ENCODE measurements at places on chromosomes 5 and 9.

DNA sequence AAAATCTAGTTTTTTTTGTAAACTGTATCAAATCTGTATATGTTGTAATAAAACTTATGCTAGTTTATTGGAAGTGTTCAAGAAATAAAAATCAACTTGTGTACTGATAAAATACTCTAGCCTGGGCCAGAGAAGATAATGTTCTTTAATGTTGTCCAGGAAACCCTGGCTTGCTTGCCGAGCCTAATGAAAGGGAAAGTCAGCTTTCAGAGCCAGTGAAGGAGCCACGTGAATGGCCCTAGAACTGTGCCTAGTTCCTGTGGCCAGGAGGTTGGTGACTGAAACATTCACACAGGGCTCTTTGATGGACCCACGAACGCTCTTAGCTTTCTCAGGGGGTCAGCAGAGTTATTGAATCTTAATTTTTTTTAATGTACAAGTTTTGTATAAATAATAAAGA lies 24.3 kb downstream of the HMGCR start:
- no peak for DNase-seq

- DNase-seq: no peak
Measured at GRCh38 chr9:21070171-21070571, 7.6 kb downstream of the IFNB1 start.

- no peak for DNase-seq
Measured at GRCh38 chr9:33524306-33524947, 376 bp downstream of the ANKRD18B start.

GRCh38 chr5:163496286-163496685 lies 9.1 kb upstream of the MAT2B start:
- no peak for DNase-seq

- DNase-seq: no peak
Measured at GRCh38 chr5:94345257-94345656, 273.1 kb downstream of the KIAA0825 start.

GRCh38 chr5:59161221-59162105 lies 578.6 kb downstream of the RAB3C start:
- DNase-seq: no peak

DNA sequence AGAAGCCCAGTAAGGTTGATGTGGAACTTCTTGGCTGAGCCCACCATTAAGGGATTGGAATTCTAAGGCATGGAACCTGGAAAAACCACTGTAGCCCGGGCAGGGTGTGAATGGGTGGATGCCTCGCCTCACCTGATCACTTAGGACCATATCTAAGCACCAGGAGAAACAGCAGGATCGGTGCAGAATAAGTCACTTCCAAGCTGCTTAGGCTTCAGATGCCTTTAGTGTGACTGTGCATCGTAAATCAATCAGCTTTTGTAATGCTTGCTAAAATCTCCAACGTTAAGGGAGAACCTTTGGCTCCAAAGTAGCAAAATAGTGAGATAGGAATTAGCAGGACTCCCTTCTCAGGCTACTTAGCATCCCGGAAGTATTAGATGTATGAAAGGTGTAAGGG lies 103.9 kb upstream of the MEGF10 start:
- DNase-seq: no peak

- no peak for DNase-seq
Measured at GRCh38 chr5:180126716-180127681, 55.4 kb upstream of the RNF130 start.

- DNase-seq: no peak
Measured at GRCh38 chr9:86839522-86839921, 107.8 kb downstream of the GAS1 start.

- no peak for DNase-seq
Measured at GRCh38 chr9:101362450-101362849, 22.4 kb downstream of the BAAT start.

DNA sequence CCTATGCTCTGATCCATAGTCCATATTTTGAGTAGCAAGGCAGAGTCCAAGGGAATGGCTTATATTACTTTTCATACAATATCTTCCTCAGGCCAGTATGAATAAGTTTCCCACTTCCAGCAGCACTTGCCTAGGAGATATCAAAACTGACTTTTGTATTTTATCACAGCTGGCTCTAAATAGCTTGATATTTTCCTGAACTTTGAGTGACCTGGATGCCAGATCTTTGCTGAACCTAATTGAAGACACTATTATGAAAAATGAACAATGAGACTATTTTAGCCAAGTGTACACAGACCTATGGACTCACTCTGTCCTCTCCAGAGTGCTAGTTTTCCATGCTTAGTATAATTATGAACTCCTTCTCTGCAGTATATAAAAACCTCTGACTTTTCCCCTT lies 475.6 kb upstream of the PTGER4 start:
- DNase-seq: no peak

DNA sequence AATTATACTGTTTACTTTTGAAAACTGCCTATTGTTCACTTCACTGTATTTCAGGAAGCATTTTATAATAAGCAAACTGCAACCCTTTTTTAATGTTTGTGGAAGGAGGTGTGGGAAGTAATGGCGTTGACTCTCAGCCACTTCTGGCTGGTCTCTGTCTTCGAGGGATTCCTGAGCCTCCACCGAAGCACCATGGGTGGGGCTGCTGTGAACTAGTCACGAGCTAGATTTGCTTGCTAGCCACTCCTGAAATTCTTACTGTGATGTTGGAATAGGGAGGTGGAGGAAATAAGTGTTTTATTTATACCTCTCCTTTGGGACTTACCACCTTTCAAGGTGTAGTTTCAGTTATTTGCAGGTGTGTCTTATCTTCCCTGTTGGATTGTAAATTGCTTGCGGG lies 26.8 kb downstream of the PIP5K1B start:
- DNase-seq: no peak

GRCh38 chr9:35593581-35593980 lies 11.5 kb upstream of the TESK1 start:
- DNase-seq: no peak

- no peak for DNase-seq
Measured at GRCh38 chr9:113992276-113992951, 85.7 kb downstream of the AMBP start.

GRCh38 chr5:132234684-132235062 lies 7.0 kb upstream of the P4HA2 start:
- no peak for DNase-seq

DNA sequence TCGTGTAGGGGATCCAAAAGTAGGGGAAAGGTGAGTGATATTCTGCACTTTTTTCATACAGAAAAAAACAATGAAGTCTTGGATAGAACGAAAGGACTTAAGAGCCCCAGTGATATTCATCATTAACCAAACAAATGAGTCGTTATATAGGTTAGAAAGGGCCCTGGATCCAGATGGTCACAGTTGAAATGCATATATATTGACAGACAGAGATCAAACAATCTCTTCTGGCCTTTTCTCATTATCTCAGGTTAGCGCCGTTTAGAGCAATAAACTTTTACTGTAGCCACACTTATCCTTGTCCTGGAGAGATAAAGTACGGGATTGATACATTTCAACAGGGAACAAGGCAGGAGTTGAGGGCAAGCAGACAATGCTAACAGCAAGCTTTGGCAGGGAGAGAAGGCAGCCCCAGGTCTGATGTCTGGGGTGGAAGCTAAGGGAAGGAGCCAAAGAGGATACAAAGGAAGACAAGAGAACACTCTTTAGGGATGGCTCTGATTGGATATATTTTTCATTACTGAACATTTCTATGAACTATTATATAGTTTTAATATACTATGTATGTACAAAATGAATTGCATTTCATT lies 77.0 kb downstream of the LIFR start:
- no peak for DNase-seq

- no peak for DNase-seq
Measured at GRCh38 chr9:109245310-109245897, 75.5 kb downstream of the EPB41L4B start.

GRCh38 chr9:33291031-33291397 lies 698 bp downstream of the NFX1 start:
- no peak for DNase-seq

DNA sequence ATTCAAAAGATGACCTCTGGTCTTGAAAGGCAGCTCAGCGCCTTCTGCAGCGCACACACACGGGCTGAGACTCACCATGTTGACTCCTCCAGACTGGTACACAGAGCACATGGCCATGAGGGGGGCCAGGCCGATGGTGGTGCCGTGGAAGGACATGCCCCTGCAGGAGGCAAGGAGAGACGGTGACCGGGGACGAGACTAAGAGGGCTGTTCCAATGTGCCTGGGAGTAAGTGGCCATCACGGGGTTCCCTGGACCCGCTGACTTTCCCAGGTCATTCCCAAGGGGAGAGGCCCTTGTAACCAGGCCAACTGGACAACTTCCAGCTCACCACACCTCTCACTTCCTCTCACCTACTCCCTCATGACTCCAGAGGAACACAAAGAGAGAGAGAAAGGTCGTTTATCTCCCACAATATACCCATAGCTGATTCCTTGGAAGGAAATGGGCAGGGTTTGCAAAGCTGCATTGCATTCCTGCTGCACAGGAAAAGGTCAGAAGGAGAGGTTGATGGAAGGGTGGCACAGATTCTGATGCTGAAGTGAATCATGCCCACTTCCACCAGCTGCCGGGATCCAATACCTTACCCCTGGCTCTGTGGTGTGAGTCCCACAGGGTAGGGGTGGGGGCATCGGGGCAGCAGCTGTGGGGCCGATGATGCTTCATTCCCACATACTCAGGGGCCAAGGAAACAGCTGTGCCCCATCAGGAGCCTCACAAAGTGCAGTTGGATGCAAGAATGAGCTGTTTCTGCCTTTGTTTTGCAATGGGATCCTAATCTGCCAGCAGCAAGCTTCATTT lies 47.2 kb downstream of the NIPAL4 start:
- no peak for DNase-seq

- DNase-seq: no peak
Measured at GRCh38 chr5:116440457-116441001, 134.1 kb downstream of the SEMA6A start.

DNA sequence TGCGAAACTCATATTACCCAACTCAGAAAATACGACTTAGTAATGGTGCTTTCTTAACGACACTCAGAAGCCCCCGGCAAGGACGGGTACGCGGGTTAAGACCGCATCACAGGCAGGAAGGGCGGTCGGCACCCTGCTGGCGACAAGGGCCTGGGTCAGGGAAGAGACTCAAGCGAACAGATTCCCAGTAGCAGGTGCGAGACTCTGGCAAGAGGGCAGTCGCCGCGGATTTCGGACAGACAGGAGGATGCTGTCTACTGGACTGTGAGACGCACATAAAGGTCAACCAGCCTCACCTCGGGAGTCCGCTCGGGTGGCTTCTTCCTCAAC lies 398 bp downstream of the RAPGEF6 start:
- no peak for DNase-seq

DNA sequence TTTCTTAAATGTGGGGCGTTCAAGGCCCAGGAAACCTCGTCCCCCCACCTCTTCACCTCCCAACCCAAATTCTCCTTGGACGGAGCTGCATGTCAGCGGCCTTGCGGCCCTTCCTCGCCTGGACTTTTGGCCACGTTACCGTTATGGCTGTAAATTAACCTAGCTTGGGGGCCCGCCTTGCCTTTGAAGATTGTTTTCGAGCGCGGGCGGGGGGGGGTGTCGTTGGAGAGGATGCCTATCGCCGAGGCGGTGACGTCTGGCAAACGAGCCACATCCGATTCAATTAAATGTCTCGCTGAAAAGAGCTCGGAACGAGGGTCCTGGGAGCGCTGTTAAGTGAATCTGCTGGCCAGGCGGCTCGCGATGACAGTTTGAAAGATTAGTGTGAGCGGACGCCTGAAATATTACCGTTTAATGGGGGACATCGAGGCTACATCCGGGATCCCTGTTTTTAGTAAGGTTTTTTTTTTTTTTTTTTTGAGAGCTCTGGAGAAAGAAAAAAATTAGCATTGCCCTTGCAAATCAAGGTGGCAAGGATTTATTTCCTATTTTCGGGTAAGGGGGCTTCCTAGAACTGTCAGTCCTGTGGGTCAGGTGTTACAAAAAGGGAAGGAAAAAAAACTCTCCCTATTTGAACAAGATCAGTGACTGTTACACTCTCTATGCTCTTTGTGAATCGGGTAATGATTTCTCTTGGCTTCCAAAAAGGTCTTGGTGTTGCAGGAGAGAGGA lies 2.3 kb upstream of the NKX2-5 start:
- DNase-seq: no peak

DNA sequence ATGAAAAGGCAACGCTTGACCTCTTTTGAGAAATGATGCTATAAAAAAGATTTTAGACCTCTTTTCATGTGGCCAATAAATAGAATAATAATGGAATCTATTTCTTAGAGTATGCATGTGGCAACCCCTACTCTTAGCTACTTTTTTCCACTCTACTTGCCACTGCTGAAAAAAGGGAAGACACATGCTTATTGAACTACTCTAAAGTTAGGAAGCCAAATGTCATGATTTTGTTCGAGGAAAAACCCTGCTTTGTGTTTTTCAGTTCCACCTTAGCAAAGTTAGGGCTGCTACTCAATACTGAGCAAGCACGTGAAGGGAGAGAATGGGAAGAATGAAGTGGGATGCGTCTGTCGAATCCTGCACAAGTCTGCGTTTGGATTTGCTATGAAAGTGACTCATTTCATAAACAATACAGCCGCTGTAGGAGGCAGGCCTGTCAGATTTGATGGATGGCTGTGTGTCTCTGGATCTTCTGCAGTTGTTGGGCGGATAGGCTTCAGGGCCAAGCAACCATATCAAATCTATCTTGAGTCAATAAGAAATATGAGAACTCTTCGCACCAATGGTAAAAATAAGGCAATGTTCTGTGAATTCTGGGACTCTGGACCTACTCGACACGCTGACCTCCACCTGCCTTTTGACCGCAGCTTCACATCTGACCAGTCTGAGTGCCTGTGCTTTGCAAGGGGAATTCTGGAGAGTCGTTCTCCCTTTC lies 333.6 kb downstream of the PIK3R1 start:
- no peak for DNase-seq

DNA sequence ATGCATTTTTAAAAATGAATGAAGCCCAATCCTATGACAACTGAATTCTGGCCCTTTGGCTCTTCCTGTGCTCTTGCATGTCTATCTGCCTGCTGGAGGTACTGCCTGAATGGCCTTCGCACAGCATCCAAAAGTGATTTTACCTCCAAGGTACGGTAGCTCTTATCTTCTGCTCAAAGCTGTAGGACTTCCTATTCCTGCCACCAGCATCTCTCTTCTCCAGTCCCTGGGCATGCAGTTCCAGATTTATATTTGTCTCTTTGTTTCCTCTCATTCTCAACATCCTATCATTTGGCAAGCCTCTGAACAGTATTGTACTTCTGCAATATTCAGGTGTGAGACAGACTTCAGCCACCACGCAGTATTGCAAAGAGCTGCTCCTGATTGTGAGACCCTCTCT lies 43.7 kb upstream of the SH3GL2 start:
- no peak for DNase-seq

DNA sequence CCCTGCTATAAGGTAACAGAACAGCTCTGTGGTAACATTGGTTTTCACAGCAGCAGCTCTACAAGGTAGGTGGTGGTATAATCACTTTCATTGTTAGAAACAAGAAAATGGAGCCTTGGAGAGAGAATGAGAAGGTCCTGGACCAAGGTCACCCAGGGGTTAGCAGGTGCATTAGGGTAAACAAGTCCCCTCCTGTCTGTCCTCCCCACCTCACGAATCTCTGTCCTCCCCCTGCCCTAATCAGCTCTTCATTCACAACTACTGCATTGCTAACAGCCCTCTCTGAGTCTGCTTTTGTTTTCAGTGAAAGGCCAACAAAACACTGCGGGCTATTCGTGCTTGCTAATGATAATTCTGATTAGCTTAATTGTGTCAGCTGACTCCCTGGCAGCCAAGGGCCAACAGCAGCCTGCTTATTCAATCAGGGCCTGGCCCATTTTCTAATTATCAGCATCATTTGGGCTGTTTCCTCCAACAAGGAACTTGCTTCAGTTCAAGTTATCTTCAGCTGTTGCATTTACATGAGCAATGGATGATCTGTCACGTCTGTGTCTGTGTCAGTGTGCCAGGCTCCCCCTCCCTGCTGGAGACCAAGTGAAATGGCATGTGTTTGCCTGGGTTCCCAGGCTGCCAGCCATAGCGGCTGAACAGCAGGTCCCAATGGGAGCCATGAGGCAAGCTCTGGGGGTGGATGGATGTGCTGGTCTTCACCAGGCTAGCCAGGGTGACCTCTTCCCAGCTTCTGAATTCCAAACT lies 56.7 kb upstream of the EQTN start:
- no peak for DNase-seq

Measured in NCI-H1417 treated with DMSO at 0.1 percent for 48 hours (cell line).